Esophagus muscularis mucosa (tissue), 4 donors: ENCODE measurements at places on chromosomes 13 and 19. TPM values are rescaled to one million over a fixed set of nuclear protein-coding genes. Genes with fewer than 3 reads are reported as not detected.

Gene TM9SF2
- total RNA-seq, result 75.4 TPM

Gene POGLUT2
- total RNA-seq, result 7.5 TPM

Gene CYP2A7
- total RNA-seq, result not detected

- peaks cover 44% of the 10 kb centered on the region for H3K27me3 ChIP-seq
- peaks cover 21% of the 10 kb centered on the region for H3K4me1 ChIP-seq
- H3K27ac ChIP-seq, result peak overlapping the region; percentile 95
- peak overlapping the region; percentile 79 for H3K4me3 ChIP-seq
- DNase-seq, result no peak
These were observed 111.9 kb downstream of the KCNRG start for GRCh38 chr13:50126993-50127725.

- peaks cover 29% of the 10 kb centered on the region for H3K36me3 ChIP-seq
- H3K27me3 ChIP-seq, result no peaks in the 10 kb centered on the region
- H3K4me3 ChIP-seq, result peak overlapping the region; percentile 53
- no peak for DNase-seq
These were observed 8.4 kb downstream of the PEAK3 start for GRCh38 chr19:2273356-2274184.

GRCh38 chr13:31556376-31556775 lies 182.9 kb upstream of the RXFP2 start:
- H3K27ac ChIP-seq, result no peak overlapping the region
- DNase-seq, result no peak
- no peak overlapping the region for H3K4me3 ChIP-seq
- no peaks in the 10 kb centered on the region for H3K27me3 ChIP-seq
- H3K36me3 ChIP-seq, result no peaks in the 10 kb centered on the region

DNA sequence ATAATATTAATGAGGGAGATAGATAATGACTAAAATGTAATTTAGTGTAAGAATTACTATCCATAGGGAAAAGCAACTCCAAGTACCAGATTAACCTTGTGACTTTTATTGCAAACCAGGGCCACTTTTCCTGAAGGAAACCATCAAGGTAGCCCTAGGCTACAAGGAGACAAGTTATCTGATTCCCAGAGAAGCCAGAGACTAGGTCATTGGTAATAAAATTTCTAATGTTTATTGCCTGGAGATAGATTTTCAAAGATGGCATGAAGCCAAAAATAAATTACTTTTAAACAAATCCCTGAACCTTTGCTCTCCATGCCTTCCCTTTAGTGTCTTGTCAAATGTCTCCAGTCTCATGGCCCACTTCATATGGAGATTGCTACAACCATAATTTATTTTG lies 610.1 kb upstream of the SLC10A2 start:
- H3K4me1 ChIP-seq, result no peaks in the 10 kb centered on the region
- DNase-seq, result no peak
- H3K36me3 ChIP-seq, result no peaks in the 10 kb centered on the region
- no peak overlapping the region for H3K4me3 ChIP-seq
- H3K27ac ChIP-seq, result no peak overlapping the region

- H3K4me3 ChIP-seq, result no peak overlapping the region
- no peak overlapping the region for H3K27ac ChIP-seq
- no peaks in the 10 kb centered on the region for H3K27me3 ChIP-seq
These were observed 48.2 kb upstream of the ESD start for GRCh38 chr13:46845146-46845545.

- H3K27me3 ChIP-seq, result no peaks in the 10 kb centered on the region
- H3K4me3 ChIP-seq, result peak overlapping the region; percentile 72
- peak overlapping the region; percentile 89 for H3K27ac ChIP-seq
- H3K36me3 ChIP-seq, result peaks cover 42% of the 10 kb centered on the region
- peak; percentile 93 for DNase-seq
These were observed 2.3 kb downstream of the WDR83 start for GRCh38 chr19:12668932-12669269.

DNA sequence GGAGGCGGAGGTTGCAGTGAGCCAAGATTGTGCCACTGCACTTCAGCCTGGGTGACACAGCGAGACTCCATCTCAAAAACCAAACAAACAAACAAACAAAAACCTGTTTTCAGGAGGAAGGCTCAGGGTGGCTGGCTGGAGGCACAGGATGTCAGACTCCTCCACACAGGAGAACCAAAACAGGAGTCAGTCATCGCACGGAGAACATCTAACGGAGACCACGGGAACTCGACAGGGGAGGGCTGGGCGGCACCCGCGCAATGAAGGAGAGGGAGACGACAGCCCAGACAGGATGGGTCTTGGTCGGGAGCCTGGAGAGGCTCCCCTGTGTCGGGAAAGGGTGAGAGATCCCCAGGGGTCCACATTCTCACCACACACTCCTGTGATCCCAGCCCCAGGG lies 20.8 kb upstream of the SLC7A9 start:
- DNase-seq, result no peak
- H3K4me3 ChIP-seq, result no peak overlapping the region
- H3K4me1 ChIP-seq, result no peaks in the 10 kb centered on the region
- H3K27ac ChIP-seq, result no peak overlapping the region

GRCh38 chr19:30323904-30324303 lies 48.3 kb upstream of the ZNF536 start:
- no peaks in the 10 kb centered on the region for H3K36me3 ChIP-seq
- H3K4me1 ChIP-seq, result no peaks in the 10 kb centered on the region
- no peak overlapping the region for H3K27ac ChIP-seq

DNA sequence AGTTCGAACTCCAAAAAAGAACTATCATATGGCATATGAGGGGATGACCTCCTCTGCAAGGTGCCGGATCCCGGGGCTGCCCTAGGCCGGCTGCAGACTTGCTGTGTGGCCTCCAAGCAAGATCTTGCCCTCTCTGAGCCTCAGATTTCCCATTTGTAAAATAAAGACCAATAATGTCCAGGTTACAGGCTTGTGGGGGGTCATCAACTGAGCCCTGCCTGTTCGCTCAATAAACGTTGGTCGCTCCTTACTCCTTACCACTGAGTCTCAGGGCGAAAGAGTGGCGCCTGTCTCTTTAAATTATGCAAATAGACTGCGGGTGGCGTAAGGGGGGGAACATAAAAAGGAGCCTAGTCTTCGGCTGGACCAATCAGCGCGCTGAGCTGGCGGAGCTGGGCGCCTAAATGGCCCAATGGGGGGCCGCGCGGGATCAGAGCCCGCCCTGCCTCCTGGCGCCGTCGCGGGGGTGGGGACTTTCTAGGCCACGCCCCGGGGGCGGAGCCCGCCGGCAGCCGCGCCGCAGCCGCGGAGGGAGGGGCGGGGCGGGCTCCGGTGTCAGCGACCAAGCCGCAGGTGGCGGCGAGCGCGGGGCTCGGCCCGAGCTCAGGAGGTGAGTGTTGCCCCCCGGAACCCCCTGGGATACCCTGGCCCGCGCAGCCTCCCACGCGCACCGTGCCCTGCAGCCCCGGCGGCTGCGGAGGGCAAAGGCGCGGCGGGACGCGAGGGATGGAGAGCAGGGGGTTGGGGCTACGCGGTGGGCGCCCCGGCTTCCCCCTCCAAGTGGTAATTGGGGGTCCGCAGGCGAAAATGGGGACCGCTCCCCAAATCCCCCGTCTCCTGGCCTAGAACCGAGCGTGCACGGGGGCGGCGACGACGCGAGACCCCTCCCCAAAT lies 3.8 kb upstream of the FCHO1 start:
- H3K4me3 ChIP-seq, result peak overlapping the region; percentile 56
- H3K36me3 ChIP-seq, result no peaks in the 10 kb centered on the region
- H3K27ac ChIP-seq, result no peak overlapping the region
- peak; percentile 97 for DNase-seq
- peaks cover 11% of the 10 kb centered on the region for H3K4me1 ChIP-seq

DNA sequence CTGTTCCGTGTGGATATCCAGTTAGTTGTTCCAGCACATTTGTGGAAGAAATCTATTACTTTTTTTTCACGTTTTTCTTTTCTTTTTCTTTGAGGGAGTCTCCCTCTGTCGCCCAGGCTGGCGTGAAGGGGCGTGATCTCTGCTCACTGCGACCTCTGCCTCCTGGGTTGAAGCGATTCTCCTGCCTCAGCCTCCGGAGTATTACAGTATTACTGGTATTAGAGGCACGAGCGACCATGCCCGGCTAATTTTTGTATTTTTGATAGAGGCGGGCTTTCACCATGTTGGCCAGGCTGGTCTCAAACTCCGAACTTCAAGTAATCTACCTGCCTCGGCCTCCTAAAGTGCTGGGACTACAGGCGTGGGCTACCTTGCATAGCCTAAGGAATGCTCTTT lies 43.6 kb downstream of the ZNF611 start:
- no peaks in the 10 kb centered on the region for H3K36me3 ChIP-seq
- peak overlapping the region; percentile 93 for H3K27ac ChIP-seq
- H3K4me3 ChIP-seq, result peak overlapping the region; percentile 82

DNA sequence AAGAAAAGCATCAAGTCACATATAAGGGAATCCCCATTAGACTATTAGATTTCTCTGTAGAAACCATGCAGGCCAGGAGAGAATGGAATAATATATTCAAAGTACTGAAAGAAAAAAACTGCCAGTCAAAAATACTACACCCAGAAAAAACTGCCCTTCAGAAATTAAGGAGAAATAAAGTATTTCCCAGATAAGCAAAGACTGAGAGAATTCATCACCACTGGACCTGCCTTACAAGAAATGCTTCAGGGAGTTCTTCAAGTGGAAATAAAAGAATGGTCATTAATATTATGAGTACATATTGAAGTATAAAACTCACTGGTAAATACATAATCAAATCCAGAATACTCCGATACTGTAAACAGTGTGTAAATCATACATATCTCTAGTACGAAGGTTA lies 35.9 kb downstream of the VWA8 start:
- peaks cover 3% of the 10 kb centered on the region for H3K36me3 ChIP-seq
- no peaks in the 10 kb centered on the region for H3K27me3 ChIP-seq
- H3K27ac ChIP-seq, result no peak overlapping the region
- H3K4me1 ChIP-seq, result no peaks in the 10 kb centered on the region
- no peak overlapping the region for H3K4me3 ChIP-seq
